ENCODE measurements at places on chromosomes 13 and 19.

- DNase-seq = no peak
Observed at GRCh38 chr19:35978271-35978670, 16.7 kb upstream of the SDHAF1 start.

DNA sequence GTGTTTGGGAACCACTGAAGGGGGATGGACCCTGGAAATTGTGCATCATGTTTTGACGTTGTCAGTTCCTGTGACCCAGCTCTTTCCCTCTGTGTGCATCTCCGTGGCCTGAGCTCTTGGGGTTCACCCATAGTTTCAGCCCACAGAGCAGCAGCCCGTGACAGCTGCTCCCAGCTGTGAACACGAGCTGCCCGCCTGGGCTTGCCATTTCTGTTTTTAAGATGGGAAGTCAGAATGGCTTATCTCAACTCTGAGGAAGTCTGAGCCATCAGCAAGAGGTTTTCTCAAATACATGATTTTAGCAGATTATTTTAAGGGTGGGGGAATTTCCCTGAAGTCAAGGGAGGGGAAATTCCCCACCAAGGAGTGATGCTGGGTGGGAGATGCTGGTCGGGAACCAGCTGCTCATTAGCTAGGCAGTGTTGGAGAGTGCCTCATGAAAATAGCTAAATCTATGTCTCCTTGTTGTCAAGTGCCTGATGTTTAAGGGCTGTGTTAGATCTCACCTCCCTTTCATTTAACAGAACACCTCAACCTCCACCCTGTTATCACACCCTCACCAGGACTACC is 34.8 kb upstream of the C1QTNF9 start:
- no peak for DNase-seq

DNA sequence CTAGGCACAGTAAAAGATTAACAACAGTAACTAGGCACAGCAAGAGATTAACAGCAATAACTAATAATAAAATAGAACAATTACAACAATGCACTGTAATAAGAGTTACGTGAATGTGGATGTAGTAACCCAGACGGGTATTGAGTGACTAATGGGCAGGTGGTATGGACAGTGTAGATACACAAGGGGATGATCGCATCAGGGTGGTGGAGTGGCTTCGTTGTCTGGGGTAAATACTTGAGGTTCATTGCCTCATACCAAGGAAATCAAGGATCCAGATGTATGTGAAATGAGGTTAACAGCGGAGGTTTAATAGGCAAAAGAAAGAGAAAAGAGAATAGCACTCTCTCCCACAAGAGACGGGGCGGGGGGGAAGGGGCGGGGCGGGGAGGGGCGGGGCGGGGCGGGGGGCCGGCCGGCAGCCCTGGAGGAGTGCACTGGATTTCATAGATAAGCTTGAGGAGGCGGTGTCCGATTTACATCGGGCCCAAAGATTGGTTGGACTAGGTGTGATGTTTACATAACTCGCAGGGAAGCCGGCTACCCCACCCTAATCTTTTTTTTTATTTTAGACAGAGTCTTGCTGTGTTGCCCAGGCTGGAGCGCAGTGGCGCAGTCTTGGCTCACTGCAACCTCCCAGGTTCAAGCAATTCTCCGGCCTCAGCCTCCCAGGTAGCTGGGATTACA is 106.3 kb downstream of the KCTD15 start:
- DNase-seq = no peak

DNA sequence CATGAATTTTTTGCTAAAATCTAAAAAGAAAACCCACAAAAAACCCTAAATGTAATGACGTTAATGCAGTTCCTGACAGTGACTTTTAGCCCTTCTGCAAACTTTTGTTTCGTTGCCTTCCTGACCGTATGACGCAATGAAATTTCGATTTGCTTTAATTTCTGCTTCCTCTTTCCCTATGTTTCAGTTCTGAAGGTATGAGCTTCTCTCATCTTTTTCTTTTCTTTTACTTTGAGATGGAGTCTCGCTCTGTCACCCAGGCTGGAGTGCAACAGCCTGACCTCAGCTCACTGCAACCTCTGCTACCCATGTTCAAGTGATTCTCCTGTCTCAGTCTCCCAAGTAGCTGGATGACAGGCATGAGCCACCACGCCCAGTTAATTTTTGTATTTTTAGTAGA is 6.1 kb upstream of the LILRA5 start:
- DNase-seq = no peak

GRCh38 chr13:48485432-48485831 is 47.4 kb downstream of the RCBTB2 start:
- DNase-seq = no peak

DNA sequence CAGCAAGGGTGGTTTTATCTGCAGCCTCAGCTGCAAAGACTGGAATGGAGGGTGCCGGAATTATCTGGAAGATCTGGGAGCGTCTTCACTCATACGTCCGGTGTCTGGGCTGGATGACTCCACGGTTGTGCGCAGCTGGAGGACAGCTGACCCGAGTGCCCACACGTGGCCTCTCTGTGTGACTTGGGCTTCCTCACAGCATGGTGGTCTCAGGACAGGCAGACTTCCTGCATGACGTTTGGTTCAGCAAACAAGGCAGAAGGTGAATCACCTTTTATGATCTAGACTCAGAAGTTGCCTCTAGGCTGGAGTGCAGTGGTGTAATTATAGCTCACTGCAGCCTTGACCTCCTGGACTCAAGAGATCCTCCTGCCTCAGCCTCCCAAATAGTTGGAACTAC is 33.2 kb downstream of the CACNG6 start:
- no peak for DNase-seq

DNA sequence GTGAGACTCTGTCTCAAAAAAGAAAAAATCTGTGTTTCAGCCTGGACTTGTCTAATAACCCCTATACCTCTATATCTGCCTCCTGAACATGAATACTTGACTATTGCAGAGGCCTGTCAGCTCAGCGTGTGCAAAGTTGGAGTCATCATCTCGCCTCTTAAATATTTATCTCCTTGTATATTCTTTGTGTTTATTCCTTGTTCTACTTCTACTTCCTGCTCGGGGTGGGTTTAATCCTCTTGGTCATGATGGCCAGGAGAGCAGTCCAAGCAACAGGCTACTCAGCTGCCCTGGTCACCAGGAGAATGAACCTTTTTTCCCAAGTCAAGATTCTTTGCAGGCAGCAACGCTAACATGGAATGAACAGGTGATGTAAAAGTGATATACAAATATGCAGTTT is 119.1 kb downstream of the PCCA start:
- DNase-seq = no peak

GRCh38 chr19:45177817-45178261 is at the start of gene TRAPPC6A:
Gene TRAPPC6A, minus strand, starts transcription at chr19:45178237. Its CDS starts 19 bp downstream, at chr19:45178218.
- no peak for DNase-seq
